ENCODE measurements at places on chromosomes 3 and 15.

GRCh38 chr3:69774029-69774428 lies 34.8 kb downstream of the MITF start:
- DNase-seq = no peak

GRCh38 chr3:110856916-110857315 lies 214.7 kb upstream of the NECTIN3 start:
- no peak for DNase-seq

DNA sequence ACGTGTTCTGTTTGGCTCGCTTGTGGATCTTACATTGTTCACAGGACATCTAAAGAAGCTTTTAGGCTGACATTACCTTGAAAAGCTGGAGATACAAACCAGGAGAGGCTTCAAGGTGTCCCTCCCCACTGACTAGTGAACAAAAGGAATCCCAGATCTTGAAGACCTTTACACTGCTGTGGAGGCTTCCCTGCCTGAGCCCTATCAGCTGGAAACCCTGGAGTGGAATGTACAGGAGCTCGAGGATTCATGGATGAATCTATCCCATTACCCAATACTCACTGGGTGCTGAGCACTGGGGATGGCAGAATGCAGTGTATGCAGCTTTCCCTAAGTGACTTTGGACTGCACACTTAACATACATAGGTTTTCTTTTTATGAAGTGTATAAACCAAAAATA lies 82.3 kb upstream of the MFGE8 start:
- DNase-seq = no peak

DNA sequence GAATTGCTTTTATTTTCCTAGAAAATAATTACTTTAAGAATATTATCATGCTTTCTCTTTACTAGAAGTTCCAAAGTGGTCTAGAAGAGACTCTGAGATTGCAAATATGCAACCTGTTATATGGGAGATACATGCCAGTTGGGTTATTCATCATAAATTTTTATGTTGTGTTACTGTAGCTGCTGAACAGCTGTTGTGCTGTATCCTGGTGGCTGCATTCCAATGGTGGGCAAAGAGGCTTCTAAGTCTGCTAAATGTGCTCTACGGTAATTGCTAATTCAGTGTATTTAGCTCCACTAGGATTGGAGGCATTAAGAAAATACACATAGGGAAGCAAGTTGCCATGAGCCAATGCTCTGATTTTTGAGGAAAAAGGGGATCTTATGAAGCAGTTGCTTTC lies 409.0 kb downstream of the TUSC7 start:
- DNase-seq = no peak

DNA sequence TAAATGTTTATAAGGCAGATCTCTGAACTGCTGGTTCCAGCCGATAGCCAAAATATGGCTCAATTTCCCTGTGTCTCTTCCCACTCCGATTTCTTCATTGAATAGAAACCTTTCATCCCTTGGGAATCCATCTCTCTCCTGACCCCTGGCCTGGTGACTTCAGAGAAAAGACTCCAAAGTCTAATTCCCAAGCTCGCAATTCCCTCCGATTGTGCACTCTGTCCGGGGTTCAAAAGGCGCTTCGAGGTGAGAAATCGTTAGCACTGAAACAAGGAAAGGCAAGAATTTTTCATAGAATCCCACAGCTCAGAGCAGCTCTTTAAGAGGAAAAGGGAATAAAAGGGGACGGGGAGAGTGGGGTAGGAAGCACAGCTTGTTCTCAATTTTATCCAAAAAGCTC lies 18.4 kb upstream of the RAD18 start:
- no peak for DNase-seq

GRCh38 chr3:142021127-142021526 lies 128.2 kb downstream of the TFDP2 start:
- no peak for DNase-seq

DNA sequence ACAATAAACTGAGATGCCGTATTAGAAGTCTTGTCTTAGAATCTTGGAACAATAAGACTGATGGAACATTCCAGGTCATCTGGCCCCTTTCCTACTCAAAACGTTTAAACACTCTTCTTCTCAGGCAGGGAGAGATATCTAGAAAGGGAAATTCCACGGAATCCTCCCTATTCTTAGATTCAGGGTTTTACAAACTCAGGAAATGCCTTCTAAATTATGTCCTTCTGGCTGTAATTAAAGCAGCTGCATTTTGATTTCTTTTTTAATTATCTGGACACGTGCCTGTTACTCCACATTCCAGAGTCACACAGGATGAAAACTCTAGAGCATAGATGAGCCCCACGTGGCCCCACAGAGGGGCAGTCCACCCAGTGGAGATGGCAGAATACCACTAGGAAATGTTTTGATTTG lies 41.5 kb upstream of the MTMR10 start:
- no peak for DNase-seq

GRCh38 chr15:49085696-49086459 lies 39.6 kb upstream of the SECISBP2L start:
- no peak for DNase-seq

- DNase-seq = no peak
Measured at GRCh38 chr3:156649681-156650080, 24.7 kb upstream of the TIPARP start.

GRCh38 chr15:28964098-28964497 lies 78.3 kb downstream of the APBA2 start:
- no peak for DNase-seq

DNA sequence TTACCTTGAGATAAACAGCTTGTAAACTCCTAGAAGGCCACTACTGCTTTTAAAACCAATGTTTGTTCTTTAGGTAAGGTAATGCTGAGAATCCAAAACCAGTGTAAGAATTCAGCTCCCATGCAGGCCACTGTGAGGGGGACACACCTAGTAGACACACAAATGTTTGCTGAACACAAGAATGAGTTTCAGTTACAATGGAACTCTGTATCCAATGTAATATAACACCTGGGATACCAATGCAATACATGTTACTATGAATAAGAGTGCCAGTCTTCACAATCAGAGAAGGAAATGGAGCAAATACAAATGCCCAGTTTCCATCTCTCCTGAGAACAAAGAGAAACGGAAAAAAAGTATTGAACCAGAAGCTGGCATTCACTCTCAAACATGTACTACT lies 65.9 kb downstream of the IGF2BP2 start:
- DNase-seq = no peak

- no peak for DNase-seq
Measured at GRCh38 chr3:13028010-13028821, 45.0 kb downstream of the IQSEC1 start.

DNA sequence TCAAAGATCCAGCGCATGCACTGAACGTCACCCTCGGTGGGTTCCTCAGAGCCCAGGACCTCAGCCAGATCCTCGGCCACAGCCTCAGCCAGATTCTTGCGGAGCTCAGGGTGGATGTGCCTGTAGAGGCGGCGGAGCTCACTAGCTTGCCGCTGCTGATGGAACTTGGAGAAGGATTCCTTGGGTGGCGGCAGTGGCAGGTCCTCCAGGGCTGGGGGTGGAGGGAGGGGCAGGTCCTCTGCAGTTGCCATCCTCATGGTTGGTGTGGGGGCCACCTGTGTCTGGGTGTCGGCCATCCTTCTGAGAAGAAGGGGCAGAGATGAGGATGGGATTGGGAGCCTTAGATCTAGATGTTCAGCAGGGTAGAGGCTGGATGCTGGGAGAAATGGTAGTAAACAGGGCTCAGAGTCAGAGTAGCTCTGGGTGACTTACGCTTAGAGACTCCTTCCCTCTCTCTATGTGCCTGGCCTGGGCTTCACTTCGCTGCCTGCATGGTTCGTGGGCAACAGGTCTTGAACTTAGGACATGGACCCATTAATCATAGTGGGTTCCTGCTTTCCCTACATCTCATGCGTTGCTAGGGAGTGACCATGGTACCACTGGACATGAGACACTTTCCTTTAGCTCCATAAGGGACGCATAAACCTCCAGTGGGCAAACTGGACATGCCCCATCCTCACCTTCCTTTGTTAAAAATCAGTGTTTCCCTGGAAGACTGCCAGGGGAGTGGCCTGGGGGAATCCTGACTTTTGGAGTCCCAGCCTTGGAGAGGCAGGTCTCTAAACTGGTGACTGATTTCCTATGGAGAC lies 3.0 kb downstream of the XIRP1 start:
- no peak for DNase-seq

DNA sequence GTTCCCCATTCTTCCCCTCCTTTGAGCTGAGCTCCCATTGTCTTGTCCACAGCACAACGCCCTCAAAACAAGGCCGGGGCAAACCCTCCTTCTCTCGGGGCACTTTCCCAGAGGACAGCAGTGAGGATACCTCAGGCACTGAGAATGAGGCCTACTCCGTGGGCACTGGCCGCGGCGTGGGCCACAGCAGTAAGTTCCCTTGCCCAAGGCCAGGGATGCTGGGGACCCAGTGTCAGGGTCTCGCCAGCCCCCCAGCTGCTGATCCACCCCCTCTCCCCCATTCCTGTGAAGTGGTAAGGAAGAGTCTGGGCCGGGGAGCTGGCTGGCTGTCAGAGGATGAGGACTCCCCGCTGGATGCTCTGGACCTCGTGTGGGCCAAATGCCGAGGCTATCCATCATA lies 4.2 kb upstream of the OGG1 start:
- DNase-seq = no peak

DNA sequence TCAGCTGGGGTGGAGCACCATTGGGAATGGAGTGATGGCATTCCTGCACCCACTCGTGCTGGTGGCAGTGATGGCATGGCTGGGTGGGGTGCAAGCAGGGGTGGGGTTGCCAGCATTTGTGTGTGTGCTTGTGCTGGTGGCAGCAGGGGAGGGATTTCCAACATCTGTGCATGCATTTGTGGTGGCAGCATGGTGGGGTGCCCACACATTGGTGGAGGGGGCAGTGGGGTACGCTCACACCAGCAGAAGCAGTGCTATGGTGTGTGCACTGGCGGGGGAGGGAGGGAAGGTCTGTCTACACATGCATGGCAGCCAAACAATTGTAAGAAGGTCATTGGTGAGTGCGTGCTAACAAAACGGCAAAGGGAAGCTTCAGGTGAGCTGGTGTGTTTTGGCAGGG lies 76.7 kb upstream of the NUDT16 start:
- DNase-seq = no peak

GRCh38 chr3:193407112-193407511 lies 28.6 kb upstream of the ATP13A5 start:
- no peak for DNase-seq

- peak; percentile 59 for DNase-seq
Measured at GRCh38 chr15:52730173-52730572, 51.0 kb upstream of the ATOSA start.

DNA sequence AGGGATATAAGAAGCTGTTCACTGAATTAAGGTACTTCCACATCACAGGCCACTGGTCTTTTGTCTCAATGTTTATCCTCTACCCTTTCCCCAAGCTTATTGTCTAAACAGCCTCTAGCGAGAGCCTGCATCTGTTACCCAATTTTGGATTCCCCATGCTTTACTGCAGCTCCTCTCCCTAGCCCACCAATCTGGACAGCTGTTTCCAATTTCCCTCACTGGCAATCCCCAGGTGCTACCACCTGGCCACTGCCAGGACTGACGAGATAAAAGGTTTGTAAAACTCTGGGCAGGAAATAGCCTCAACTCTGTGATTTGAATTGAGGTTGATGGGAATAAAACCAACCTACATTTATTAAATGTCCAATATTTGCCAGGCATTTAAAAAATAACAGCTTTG lies 58.0 kb upstream of the TEX9 start:
- DNase-seq = no peak

GRCh38 chr15:25171111-25171811 lies 216.5 kb downstream of the SNRPN start:
- DNase-seq = no peak

DNA sequence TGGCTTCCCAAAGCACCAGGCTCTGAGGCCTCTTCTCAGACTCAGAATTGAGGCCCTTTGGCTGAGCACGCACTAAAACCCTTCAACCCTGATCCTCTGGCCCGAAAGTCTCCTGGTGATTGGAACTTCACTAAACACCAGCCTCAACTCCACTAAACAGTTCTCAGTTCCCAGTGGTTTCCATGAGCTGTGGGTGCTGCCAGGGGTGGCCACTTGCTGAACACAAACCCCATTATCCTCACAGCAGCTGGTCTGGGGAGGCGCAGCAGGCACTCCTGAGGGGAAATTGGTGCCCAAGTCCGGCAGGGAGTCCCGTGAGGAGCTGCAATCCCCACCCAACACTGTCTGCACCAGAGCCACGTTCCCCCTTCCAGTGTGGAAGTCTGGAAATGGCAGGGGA lies 3.8 kb upstream of the CLK3 start:
- no peak for DNase-seq

DNA sequence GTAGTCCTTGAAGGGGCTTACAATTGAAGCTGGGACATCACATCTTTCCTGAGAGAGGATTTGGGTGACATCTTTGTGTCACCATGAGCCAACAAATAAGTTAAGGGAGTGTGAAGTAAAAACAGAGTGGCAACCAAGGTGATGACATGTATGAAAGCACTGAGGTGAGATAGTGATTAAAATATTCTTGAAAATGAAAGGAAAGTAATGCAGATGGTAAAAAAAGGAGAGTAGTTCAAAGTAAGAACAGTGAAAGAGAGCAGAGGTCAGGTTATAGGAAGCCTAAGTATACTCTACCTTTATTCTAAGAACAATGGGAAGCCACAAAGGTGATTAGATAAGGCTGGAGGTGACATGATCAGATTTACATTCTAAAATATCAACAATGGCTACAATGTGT lies 486.1 kb downstream of the DIPK2A start:
- DNase-seq = no peak

DNA sequence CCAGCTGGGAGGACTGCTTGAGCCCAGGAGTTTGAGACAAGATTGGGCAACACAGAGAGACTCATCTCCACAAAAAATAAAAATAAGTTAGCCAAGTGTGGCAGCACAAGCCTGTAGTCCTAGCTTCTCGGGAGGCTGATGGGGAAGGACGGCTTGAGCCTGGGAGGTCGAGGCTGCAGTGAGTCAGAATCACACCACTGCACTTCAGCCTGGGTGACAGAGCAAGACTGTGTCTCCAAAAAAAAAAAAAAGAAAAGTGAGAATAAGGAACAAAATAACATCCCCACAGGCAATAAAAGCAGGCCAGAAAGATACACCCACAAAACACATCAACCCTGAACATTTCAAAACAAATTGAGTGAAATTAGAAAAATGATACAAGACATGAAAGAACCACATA lies 48.7 kb upstream of the OCA2 start:
- no peak for DNase-seq

- no peak for DNase-seq
Measured at GRCh38 chr3:122727766-122728165, 47.1 kb downstream of the PARP14 start.

DNA sequence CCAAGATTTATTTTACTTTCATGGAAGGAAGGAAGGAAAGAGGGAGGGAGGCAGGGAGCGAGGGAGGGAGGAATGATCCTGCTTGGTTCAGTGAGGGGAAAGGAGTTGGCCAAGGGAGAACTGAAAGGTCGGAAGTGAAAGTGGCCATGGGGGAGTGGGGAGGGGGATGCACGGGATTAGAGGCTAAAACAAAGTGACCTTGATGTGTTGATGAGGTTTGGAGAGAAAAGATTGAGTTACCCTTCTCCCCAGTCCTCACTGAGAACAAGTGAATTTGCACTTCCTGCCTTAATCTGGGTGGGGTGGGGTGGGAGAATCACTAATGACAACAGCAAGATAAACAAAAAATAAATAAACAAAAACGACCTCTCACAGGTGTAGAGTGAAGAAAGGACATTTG lies 212.0 kb upstream of the TLE3 start:
- DNase-seq = no peak

GRCh38 chr15:89087161-89087829 lies 961 bp upstream of the ABHD2 start:
- no peak for DNase-seq

- no peak for DNase-seq
Measured at GRCh38 chr3:107416138-107416537, 38.9 kb downstream of the CCDC54 start.

All from activated CD4-positive, alpha-beta T cell treated with anti-CD3 and anti-CD28 coated beads, Interleukin-2, amount 50 U/mL, for 16 hours (primary cell).